ENCODE measurements at places on chromosomes 12 and 14.

GRCh38 chr12:58725400-58726105, 194.8 kb downstream of the LRIG3 start:
- no peak for DNase-seq

DNA sequence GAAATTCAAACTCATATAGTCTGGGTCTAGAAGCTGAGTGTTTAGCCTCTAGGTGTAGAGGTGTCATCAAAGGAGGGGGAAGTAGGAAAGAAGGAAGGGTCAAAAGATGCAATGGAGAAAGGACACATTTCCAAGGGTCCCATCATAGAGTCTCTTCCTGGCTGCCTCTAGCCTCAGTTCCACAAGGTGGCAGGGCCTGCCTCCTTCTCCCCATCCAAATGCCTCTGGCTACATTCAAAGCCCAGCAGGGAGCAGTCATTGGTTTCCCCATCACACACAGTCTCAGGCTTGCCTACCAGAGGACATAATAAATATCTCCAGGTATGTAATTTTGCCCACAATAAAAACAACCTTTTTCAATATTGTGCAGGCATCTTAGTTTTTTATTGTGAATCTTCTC, 2.1 kb upstream of the CCT2 start:
- DNase-seq, result no peak

- DNase-seq, result no peak
These were observed 858 bp upstream of the FRMD6 start for GRCh38 chr14:51650716-51651387.

GRCh38 chr12:27841392-27841882, 61.4 kb upstream of the MANSC4 start:
- no peak for DNase-seq

DNA sequence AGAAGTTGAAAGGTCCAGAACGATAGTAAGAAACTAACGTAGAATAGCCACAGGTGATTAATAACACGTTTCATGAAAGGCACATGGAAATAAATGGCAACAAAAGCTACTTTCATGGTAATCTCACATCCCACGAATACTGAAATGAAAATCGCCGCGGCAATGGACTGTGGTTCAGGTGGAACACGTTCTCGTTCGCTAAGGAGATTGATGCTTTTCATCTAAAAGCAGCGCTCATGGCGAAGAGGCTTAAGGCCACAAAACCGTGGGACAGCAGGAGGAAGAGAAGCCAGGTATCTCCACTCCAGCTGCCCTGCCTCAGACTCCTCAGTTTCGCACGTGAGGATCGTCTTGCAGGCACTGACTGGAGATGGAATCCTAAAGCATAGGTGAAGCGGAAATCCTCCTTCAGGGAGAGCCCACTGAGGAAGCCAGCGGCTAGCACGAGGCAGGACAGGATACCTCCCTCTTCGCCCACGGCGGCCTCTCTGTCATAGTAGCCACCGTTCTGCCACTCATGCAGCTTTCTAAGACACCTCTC, 696 bp upstream of the GPHN start:
- no peak for DNase-seq

GRCh38 chr12:50598321-50598862, 93.6 kb downstream of the DIP2B start:
- DNase-seq, result no peak

- no peak for DNase-seq
These were observed 81.6 kb downstream of the SPRING1 start for GRCh38 chr12:116656306-116656705.

GRCh38 chr12:39503439-39503838, 60.5 kb upstream of the KIF21A start:
- no peak for DNase-seq

DNA sequence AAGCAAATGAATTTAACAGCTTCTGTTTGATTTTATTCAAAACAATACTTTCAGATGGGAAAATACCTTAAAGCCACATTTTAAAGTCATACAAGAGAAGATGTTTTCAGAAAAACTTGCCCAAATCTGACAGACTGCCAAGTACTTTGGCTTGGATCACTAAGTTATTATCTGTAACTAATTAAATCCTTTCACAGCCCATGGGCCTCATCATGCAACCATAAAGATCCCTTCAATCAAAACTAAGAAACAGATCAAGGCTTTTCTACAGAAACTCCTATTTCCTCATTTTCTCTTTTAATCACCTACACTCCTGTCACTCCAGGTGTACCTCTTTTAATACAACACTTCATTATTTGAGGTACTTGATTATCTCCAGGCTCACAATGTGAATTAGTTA, 28.1 kb downstream of the BLTP3B start:
- no peak for DNase-seq

GRCh38 chr14:33249233-33249820, 310.6 kb downstream of the NPAS3 start:
- no peak for DNase-seq
